CD14-positive monocyte (primary cell): ENCODE measurements at places on chromosomes 1 and 21. TPM values are rescaled to one million over a fixed set of nuclear protein-coding genes. Genes with fewer than 3 reads are reported as not detected.

Gene RRAGC
- polyA plus RNA-seq: 8.0 TPM

Gene SMG7
- polyA plus RNA-seq: 19.4 TPM

Gene S100A7A
- not detected in 2 replicates for polyA plus RNA-seq

Gene ITLN1
- polyA plus RNA-seq: 1.3 TPM

Gene ANKRD34A
- not detected for polyA plus RNA-seq

Gene SERINC2
- 7.8 TPM for polyA plus RNA-seq

Gene FAM43B
- polyA plus RNA-seq: not detected

Gene AXDND1
- polyA plus RNA-seq: not detected

Gene UMODL1
- polyA plus RNA-seq: not detected

Gene PTGFRN
- 1.6 TPM in 2 replicates for polyA plus RNA-seq

Gene PPIAL4G
- polyA plus RNA-seq: not detected

Gene RGS8
- not detected for polyA plus RNA-seq

Gene OVAAL
- not detected for polyA plus RNA-seq

Gene NBPF1
- polyA plus RNA-seq: 4.1 and 9.0 TPM in 2 replicates

Gene CLDN17
- polyA plus RNA-seq: not detected

Gene GBP4
- polyA plus RNA-seq: 13.0 TPM

Gene CGN
- not detected in 2 replicates for polyA plus RNA-seq

Gene AQP10
- 0.09 TPM for polyA plus RNA-seq

Gene EPHX1
- 20.4 and 23.8 TPM in 2 replicates for polyA plus RNA-seq

Gene NLRP3
- 56.2 TPM for polyA plus RNA-seq

Gene ANGPTL3
- polyA plus RNA-seq: not detected

Gene ATP8B2
- polyA plus RNA-seq: 0.98 TPM

Gene ABCA4
- not detected for polyA plus RNA-seq

Gene CELF3
- polyA plus RNA-seq: not detected

Gene RPL22
- polyA plus RNA-seq: 23.8 and 62.6 TPM in 2 replicates

Gene SLFNL1
- 0.04 TPM in 1 of 2 replicates, not detected in the other for polyA plus RNA-seq

Gene CCDC24
- polyA plus RNA-seq: 2.7 and 3.0 TPM in 2 replicates

Gene TMEM269
- polyA plus RNA-seq: 0.07 TPM in 1 of 2 replicates, not detected in the other

Gene NECTIN4
- 0.07 TPM for polyA plus RNA-seq

Gene FMO3
- polyA plus RNA-seq: not detected

Gene MX2
- 43.1 TPM for polyA plus RNA-seq

Gene PLA2G4A
- 1.6 and 4.1 TPM in 2 replicates for polyA plus RNA-seq

Gene HUNK
- not detected in 2 replicates for polyA plus RNA-seq

Gene SMIM11
- polyA plus RNA-seq: 10.7 TPM

Gene CR1
- polyA plus RNA-seq: 26.5 TPM

Gene SLC25A34
- polyA plus RNA-seq: 0.61 TPM

Gene PRDM16
- polyA plus RNA-seq: not detected

Gene GABRD
- not detected for polyA plus RNA-seq

Gene DCLRE1B
- 4.5 TPM for polyA plus RNA-seq

Gene OR2T1
- polyA plus RNA-seq: not detected in 2 replicates

Gene MAGI3
- 0.58 TPM for polyA plus RNA-seq

Gene TSTD1
- 20.3 TPM for polyA plus RNA-seq

Gene RGS1
- 17.7 TPM for polyA plus RNA-seq

Gene SPRR1A
- polyA plus RNA-seq: not detected in 2 replicates

Gene COL8A2
- 1.6 TPM for polyA plus RNA-seq

Gene SH3D21
- not detected for polyA plus RNA-seq

Gene UBASH3A
- polyA plus RNA-seq: not detected

Gene RBM11
- not detected for polyA plus RNA-seq

Gene BSND
- not detected for polyA plus RNA-seq

Gene PADI2
- 61.7 TPM for polyA plus RNA-seq

Gene EFNA1
- polyA plus RNA-seq: 0.10 and 1.2 TPM in 2 replicates

Gene TFF2
- polyA plus RNA-seq: not detected in 2 replicates

Gene TPTE
- not detected for polyA plus RNA-seq

Gene LCE2C
- not detected for polyA plus RNA-seq

Gene GLIS1
- not detected in 2 replicates for polyA plus RNA-seq
